ENCODE measurements at places on chromosomes 7 and 10.
A peak's percentile ranks its signal among the peaks of the same experiment; 100 is the strongest.

DNA sequence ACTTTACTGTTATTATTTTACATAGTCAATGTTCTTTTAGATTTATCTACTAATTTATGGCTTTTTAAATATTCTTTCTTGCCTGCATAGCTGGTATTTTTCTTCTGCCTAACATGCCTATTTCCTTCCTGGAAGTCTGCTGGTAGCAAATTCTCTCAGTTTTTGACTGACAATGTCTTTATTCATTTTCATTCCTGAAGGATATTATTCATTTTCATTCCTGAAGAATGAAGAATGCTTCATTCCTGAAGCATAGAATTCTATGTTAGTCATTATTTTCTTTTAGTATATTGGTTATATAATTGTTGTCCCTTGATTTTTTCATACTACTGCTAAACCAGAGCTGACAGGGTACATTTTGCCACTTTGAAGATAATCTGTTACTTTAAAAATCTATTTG is 41.8 kb downstream of the TMEM168 start:
- DNase-seq, result no peak

DNA sequence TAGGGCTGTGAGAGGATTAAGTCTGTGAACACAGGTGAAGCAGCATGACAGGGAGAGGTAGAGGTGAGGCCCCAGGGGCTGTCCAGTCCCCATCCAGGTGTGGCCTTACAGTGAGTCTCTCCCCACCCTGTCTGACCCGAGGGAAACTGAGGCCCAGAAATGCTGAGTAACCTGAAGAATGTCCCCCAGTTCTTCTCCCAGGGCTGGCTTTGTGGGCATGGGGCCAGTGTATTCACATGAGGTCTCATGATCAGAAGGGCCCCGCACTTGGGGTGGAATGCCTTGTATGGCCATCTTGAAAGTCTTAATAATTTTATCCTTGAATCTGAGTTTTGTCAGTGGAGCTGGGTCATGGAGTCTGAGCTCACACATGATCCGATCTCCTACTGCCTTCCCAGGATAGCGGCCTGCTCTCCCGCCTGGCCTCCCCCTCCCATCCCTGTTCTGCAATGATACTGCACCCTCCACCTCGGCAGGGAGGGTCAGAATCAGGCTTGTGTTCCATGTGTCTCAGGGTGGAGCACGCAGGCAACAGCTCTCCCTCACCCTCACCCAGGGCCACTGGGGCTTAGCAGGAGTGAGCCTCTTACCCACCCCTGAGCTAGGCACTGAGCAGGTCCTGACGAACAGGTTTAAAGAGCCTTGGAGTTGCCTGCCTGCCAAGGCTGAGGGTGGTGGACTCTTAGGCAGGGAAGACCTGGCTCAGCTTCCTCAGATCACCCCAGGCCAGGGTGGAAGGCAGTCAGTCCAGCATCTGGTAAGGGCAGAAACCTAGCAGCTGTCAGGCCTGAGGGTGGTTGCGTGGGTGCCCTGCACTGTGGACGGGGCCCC is 41.4 kb upstream of the NPFFR1 start:
- DNase-seq, result no peak

- DNase-seq, result no peak
Observed at GRCh38 chr10:101124933-101125332, 6.2 kb upstream of the TLX1 start.

DNA sequence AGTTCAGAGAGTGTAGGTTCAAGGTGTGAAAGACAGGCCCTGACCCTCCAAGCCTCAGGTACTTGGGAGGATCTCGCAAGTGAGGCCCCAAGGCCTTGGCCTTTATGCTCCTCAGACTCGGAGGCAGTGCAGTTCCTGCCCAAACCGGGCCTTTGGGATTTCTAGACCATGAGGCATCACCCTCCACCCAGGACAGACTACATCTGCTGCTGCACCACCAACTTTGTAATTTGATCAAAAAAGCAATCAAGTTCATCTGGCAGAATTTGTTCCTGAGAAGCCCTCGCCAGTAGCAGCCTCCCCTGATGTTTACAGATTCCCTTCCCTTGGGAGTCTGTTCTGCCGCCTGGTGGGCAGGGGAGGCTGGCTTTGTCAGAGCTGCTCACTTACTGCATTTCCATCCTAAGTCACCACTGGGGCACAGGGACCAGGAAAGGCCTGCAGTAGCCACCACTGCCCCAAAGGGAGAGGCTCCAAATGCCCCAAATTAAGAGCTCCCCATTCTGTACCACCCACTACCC is 2.1 kb downstream of the CAMK2G start:
- no peak for DNase-seq

- peak; percentile 56 for DNase-seq
Observed at GRCh38 chr10:124650263-124650662, 93.9 kb downstream of the FAM53B start.

- DNase-seq, result no peak
Observed at GRCh38 chr10:113562704-113563103, 9.9 kb downstream of the HABP2 start.

DNA sequence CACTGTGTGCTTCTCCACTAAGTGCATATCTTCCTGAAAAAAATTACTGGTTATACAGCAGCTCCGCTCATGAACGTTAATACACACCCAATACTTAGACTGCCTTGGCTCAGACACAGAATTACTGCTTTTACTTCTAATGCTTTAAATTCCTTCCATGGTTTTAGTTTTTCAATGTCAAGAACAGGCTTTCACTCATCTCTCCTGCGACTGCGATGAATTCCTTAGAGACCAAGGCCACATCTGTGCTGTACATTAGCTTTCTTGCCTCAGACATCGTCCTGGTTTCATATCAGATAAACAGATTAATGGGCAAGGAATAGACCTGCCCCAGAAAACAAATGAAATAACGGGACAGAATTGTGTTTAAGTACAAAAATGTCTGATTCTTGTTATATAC is 120.2 kb downstream of the CYP26A1 start:
- DNase-seq, result no peak

- no peak for DNase-seq
Observed at GRCh38 chr7:564176-564865, 44.7 kb upstream of the PDGFA start.

DNA sequence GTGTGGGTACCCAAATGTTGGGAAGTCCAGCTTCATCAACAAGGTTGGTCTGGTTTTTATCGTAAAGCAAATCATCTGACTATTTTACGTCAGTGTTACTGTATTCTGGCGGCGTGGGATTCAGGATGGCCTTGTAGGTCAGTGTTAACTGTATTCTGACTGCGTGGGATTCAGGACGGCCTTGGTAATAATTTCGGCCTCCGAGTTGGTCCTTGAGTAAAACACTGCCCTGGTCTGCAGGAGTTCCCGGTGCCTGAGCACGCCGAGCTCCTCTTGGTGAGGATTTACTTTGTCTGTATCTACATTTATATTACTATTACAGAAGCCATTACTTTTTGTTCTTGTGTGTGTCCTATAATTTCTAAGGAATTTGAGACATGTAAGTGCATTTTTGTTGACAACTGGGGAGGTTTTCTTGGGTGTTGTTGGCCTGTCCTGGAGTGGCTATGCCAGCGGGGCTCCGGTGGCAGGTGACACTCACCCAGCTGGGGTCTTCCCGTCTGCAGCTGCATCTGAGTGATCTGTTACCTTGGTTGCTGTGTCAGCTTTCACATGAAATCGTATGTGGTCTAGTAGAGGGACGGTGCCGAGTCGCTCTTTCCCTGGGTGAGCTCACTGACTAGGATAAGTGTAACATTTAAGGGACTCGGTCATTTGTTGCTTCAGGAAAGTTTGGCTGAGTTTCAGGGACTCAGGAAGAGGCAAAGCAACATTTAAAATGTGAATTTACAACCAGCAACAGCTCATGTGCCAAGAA is 9.2 kb downstream of the GTPBP4 start:
- DNase-seq, result no peak

DNA sequence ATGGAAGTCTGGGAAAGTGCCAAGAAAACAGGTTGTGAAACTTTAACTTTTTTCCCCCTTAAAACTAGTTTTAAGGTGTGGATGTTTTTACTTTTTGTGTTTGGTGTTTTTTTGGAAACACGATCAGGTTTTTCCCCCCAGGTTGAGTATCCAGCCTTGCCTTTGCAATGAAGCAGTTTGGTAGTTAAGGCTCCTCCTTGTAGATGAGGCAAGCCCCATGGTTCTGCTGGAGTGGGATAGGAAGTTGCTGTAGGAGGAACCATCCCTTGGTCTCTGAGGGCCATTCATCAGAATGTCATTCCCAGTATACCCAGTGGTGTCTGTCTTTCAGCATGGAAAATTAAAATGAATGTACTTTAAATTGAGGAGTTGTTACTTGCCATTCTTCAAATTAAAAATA is 2.7 kb downstream of the CUL1 start:
- no peak for DNase-seq

GRCh38 chr7:50268223-50268622 is 36.3 kb upstream of the IKZF1 start:
- no peak for DNase-seq

- DNase-seq, result no peak
Observed at GRCh38 chr10:93379731-93380575, 102.2 kb downstream of the MYOF start.

- no peak for DNase-seq
Observed at GRCh38 chr10:62653254-62653653, 151.3 kb upstream of the ADO start.
